Right lobe of liver (tissue), 6 donors: ENCODE measurements at places on chromosomes 16 and 17.
A peak's percentile ranks its signal among the peaks of the same experiment; 100 is the strongest.

- no peak within 1 kb of the TSS for H3K4me3 ChIP-seq
- H3K4me1 ChIP-seq = no peaks in the 10 kb centered on the region
- no peaks in the 10 kb centered on the region for H3K36me3 ChIP-seq
- no peak for DNase-seq
- no peak within 1 kb of the TSS for H3K27ac ChIP-seq
Observed at GRCh38 chr16:2816751-2817339, at the start of gene PRSS21. TSS of gene PRSS21 (plus strand) at chr16:2817237. CDS start at chr16:2817269, 32 bp downstream.

DNA sequence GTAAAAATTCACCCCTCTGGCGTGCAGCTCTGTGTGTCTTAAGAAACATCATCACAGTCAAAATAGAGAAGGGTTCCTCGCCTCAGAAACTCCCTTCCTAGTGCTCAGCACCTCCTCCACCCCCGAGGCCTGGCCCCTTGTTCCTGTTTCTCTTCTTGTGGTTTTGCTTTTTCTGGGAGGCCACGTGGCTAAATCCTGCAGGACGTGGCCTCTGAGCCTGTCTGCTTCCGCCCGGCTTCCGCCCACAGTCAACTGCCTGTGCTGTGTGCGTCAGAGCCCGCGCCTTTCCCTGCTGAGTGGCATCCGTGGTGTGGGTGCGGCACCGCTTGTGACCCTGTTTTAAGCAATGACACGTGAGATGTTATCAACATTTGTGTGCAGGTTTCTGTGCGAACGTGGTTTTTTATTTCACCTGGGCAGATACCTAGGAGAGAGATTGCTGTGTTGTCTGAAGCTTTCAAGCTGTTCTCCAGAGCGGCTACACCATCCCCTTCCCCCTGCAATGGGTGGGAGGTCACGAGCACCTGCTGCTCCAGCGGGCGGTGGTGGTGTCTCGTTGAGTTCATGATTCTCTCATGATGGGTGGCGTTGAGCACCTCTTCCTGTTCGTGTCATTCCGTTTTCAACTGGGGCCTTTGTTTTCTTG, 21.7 kb downstream of the ACSF3 start:
- DNase-seq = peak; percentile 66
- H3K4me3 ChIP-seq = no peak overlapping the region
- H3K36me3 ChIP-seq = peaks cover 14% of the 10 kb centered on the region

DNA sequence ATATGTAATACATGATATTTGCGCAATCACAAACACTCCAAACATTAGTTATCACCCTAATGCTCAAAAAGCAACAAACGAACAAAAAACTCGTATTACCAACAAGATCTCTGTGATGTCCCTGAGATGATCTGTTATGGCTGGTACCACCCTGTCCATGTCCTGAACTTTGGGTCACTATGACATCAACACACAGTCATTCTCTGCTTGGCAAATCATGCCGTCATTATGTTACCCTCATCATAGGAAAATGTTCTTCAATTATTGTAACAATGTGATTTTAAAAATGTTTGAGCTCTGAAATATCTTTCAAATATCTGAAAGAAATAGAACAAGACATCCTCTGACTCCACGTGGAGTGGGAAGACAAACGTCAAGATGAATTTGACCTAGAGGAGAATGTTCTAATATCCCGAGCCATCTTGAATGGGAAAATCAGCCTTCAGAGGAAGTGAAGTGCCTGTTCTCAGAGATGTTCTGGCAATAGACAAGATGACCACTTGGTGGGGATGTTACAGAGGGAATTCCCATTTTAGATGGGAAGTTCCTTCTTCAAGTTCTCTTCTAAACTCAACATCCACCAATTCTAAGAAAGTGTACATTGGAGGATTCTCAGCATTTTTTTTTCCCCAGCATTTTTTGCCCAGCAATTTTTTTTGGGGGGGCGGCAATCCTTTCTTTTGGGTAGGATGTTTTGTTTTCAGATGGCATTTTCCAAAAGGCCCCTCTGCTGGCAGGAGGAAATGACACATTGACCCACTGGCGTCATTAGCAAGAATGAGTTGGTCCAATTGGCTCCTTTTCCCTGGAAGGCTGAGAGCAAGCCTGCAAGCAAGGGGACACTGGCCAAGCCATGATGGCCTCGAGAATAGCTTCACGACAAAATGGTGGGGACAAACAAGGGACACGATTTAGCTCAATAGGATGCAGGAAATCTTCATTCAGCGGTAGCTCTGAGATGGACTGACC, 3.7 kb upstream of the HSD17B2 start:
- H3K36me3 ChIP-seq = no peaks in the 10 kb centered on the region
- no peak overlapping the region for H3K4me3 ChIP-seq
- H3K27me3 ChIP-seq = no peaks in the 10 kb centered on the region
- peak; percentile 70 for DNase-seq
- H3K27ac ChIP-seq = no peak overlapping the region
- H3K4me1 ChIP-seq = no peaks in the 10 kb centered on the region

GRCh38 chr17:66169839-66170238, 22.1 kb downstream of the CEP112 start:
- no peak overlapping the region for H3K27ac ChIP-seq
- H3K27me3 ChIP-seq = no peaks in the 10 kb centered on the region
- H3K36me3 ChIP-seq = no peaks in the 10 kb centered on the region
- H3K4me1 ChIP-seq = no peaks in the 10 kb centered on the region
- DNase-seq = no peak

GRCh38 chr17:19357761-19358160, 4.8 kb downstream of the B9D1 start:
- H3K27me3 ChIP-seq = no peaks in the 10 kb centered on the region
- no peaks in the 10 kb centered on the region for H3K4me1 ChIP-seq
- H3K36me3 ChIP-seq = no peaks in the 10 kb centered on the region
- no peak overlapping the region for H3K27ac ChIP-seq

GRCh38 chr17:1056761-1057160, 59.8 kb downstream of the TIMM22 start:
- H3K4me1 ChIP-seq = no peaks in the 10 kb centered on the region
- no peak for DNase-seq
- no peak overlapping the region for H3K27ac ChIP-seq
- H3K36me3 ChIP-seq = peaks cover 3% of the 10 kb centered on the region
- H3K4me3 ChIP-seq = no peak overlapping the region

DNA sequence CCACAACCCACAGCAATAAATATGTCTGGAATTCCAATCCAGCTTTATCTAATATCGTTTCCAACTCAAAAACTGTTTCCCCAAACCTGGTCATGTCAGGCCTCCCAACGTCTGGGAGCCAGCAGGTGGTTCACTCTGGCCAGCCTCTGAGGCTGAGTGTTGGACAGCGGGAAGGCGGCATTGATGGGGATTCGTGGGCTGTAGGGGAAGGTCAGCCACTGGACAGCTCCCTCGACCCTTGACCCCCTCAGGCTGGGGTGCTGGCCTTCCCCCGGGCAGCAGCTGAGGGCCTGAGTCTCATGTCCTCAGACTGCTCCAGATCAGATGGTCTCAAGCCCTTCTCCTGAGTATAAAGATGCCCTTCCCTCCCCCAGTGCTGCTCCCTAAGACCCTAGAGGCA, 50.2 kb downstream of the SDK2 start:
- H3K36me3 ChIP-seq = no peaks in the 10 kb centered on the region
- no peaks in the 10 kb centered on the region for H3K4me1 ChIP-seq
- H3K4me3 ChIP-seq = no peak overlapping the region
- no peaks in the 10 kb centered on the region for H3K27me3 ChIP-seq
- no peak overlapping the region for H3K27ac ChIP-seq
- DNase-seq = no peak

DNA sequence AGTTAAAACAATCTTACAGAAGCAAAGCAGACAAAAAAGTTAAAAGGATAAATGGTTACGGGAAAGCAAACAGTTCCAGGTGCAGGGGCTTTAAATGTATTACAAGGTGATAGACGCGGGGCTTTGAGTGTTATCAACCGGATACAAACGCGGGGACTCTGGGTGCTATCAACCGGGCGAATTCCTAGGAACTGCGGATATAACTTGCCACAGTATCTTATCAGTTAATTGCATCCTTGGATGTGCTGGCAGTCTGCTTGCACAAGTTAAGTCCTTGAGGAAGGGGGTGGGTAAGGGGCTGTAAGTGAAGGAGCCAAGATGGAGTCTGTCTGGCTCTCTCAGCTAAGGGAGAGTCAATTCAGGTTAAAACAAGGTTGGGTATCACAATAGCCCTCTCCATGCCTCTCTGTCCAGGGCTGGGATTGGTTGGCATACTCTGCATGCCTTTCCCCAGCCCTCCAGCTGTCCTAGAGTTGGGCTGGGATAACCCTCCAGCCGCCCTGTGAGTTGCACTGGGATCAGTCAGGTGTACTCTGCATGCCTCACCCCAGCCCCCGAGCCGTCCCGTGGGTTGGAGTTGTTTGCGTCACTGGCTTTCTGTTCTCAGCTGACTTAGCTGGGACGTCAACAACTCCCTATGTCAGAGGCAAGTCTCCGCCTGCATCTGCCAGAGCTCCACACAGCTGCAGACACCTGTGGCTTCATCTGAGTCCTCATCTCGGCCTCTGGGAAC, 40.9 kb downstream of the TMEM235 start:
- DNase-seq = peak; percentile 62
- no peaks in the 10 kb centered on the region for H3K36me3 ChIP-seq
- H3K27me3 ChIP-seq = no peaks in the 10 kb centered on the region
- no peak overlapping the region for H3K27ac ChIP-seq

GRCh38 chr17:57913575-57914272, 41.5 kb downstream of the CUEDC1 start:
- no peaks in the 10 kb centered on the region for H3K36me3 ChIP-seq
- no peak overlapping the region for H3K4me3 ChIP-seq
- DNase-seq = no peak
- no peak overlapping the region for H3K27ac ChIP-seq

DNA sequence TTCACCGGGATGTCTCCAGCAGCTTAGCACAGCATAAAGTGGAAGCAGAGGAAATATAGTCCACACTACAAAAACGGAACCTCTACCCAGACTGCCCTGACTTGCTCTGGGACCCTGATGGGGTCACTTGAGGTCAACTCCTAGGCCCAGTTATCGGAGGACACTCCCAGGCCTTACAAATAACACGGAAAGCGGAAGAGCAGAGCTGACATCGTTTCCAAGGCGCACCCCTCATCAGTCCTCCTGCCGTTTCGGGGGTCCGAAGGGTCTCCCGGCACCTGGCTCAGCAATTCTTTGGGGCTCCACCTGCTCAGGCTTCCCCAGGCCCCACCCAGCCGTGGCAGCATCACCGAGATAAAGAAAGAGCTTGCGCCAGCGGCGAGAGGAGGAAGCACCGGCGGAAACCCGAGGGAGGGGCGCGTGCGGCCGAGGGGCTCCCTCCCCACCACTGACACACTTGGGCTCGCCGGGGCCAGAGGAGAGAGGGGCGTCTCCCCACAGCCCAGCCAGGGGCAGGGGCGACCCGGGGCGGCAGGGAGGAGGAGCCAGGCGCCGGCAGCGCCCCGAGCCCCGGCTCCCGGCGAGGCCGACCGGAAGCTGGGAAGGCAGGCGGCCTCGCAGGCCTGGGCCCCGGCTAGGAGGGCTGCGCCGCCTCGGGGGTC, 727 bp downstream of the CORO7 start:
- H3K27me3 ChIP-seq = no peaks in the 10 kb centered on the region
- H3K36me3 ChIP-seq = no peaks in the 10 kb centered on the region
- H3K4me3 ChIP-seq = peak overlapping the region; percentile 99
- H3K27ac ChIP-seq = peak overlapping the region; percentile 62
- peak; percentile 71 for DNase-seq

DNA sequence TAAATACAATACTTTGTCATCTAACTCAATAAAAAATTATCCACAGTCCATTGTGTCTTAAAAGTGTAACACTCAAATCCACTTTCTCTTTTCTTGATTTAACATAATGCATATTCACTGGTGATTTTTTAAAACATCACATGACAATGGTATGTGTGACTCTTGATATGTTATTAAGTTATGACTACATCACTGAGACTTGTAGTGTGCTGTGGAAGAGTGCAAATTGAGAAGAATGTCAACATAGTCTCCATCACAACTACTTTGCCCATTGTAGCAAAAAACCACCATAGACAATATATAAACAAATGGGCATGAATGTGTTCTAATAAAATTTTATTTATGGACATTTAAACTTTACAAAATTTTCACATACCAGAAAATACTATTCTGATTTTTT, 380.7 kb upstream of the PMFBP1 start:
- DNase-seq = no peak
- no peaks in the 10 kb centered on the region for H3K27me3 ChIP-seq
- no peak overlapping the region for H3K27ac ChIP-seq
- H3K4me1 ChIP-seq = no peaks in the 10 kb centered on the region
- no peak overlapping the region for H3K4me3 ChIP-seq
- no peaks in the 10 kb centered on the region for H3K36me3 ChIP-seq

DNA sequence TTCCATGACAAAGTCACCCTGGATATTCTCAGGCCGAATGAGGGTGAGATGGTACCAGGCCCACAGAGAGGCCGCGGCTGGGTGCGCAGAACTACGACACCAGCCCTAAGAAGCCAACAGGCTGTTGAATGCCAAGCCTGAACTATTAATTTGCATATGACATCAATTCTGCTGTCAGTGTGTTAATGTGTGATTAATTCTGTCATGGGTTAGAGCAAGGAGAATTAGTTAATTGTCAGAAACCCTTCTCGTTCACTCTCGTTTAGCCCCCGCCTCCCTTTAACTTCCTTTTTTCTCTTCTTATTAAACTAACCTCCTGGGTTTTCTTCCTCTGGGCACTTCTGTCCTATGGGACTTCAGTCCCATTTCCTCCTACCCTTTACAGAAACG, 123.4 kb downstream of the ZFHX3 start:
- H3K4me1 ChIP-seq = no peaks in the 10 kb centered on the region
- no peaks in the 10 kb centered on the region for H3K36me3 ChIP-seq
- H3K4me3 ChIP-seq = no peak overlapping the region
- DNase-seq = no peak
- no peak overlapping the region for H3K27ac ChIP-seq

DNA sequence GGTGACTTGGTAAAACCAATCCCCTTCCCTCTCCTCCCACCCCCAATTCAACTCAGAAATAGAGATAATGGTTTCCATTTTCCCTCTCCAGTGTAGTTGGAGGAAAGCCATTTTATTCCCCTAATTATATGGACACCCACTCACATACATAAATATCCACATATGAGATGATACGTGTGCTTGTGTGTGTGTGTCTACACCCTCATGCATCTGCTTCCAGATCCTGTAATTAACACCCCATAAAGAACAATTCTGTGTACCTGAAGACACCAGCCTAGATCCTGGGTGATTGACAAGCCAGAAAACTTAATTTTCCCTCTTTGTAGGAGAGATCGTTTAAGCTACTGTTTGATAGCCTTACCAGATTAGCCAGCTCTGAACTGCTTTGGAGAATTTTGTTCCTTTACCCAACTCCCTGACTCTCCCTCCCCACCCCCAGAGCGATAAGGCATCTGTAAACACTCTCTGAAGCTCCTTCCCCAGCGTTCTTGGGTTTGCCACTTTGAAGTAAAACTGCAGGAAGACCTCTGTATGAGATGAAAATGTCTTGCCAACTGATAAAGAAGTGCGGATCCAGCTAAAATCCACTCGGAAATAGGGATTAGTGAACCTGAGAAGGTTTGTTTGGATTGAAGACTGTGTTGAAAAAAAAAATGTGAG, 175.7 kb downstream of the RGS9 start:
- no peak overlapping the region for H3K4me3 ChIP-seq
- H3K36me3 ChIP-seq = no peaks in the 10 kb centered on the region
- H3K4me1 ChIP-seq = no peaks in the 10 kb centered on the region
- H3K27me3 ChIP-seq = no peaks in the 10 kb centered on the region
- no peak overlapping the region for H3K27ac ChIP-seq

- H3K4me3 ChIP-seq = no peak overlapping the region
- H3K36me3 ChIP-seq = no peaks in the 10 kb centered on the region
- no peaks in the 10 kb centered on the region for H3K4me1 ChIP-seq
- no peak for DNase-seq
- peaks cover 43% of the 10 kb centered on the region for H3K27me3 ChIP-seq
Observed at GRCh38 chr16:169014-169413, 3.2 kb downstream of the HBM start.

GRCh38 chr17:73952480-73953205, 250.8 kb upstream of the RPL38 start:
- no peaks in the 10 kb centered on the region for H3K27me3 ChIP-seq
- no peak overlapping the region for H3K4me3 ChIP-seq
- no peaks in the 10 kb centered on the region for H3K4me1 ChIP-seq
- no peak overlapping the region for H3K27ac ChIP-seq
